HS-5 (cell line): ENCODE measurements at places on chromosomes 2 and 18.

GRCh38 chr2:191895743-191896142, 48.9 kb upstream of the CAVIN2 start:
- no peak for DNase-seq

GRCh38 chr2:56542213-56542612, 358.4 kb downstream of the CCDC85A start:
- no peak for DNase-seq

- DNase-seq = no peak
These were observed 6.1 kb downstream of the BCL2 start for GRCh38 chr18:63313396-63313917.

DNA sequence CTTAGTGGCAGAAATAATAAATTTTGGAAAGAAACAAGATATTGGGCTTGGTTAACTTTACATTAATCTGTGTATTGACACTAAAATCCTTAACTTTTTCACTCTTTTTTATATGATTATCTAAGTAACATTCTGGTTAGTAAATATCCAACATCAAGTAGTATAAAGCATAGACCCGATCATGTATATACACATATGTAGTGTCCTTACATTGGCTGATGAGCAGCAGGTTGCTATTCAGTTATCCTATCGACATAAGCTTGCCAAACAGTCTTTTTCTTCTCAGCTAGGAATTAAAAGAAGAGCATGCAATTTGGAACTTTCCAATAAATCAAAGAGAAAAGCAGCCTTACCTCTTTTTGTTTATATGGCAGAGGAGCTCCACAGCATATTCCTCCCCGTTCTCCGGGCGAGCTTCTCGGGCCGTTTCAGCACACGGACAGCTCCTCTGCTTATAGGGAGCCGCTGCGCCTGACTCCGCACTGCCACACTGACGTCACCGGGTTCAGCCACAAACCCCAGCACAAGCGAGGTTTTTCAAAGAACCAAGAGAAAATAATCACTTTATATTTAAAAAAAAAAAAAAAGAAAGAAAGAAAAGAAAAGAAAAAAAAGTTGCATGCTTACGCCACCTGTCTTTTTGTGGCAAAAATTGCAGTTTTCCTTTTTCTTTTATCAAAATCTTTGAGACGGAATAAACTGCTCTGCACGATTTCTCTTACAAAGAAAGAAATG, at the start of gene SCG2:
Gene SCG2 (minus strand): TSS at position 430 of the 735 bp plus-strand sequence. CDS start 3,079 bp downstream, outside the sequence.
- no peak for DNase-seq

DNA sequence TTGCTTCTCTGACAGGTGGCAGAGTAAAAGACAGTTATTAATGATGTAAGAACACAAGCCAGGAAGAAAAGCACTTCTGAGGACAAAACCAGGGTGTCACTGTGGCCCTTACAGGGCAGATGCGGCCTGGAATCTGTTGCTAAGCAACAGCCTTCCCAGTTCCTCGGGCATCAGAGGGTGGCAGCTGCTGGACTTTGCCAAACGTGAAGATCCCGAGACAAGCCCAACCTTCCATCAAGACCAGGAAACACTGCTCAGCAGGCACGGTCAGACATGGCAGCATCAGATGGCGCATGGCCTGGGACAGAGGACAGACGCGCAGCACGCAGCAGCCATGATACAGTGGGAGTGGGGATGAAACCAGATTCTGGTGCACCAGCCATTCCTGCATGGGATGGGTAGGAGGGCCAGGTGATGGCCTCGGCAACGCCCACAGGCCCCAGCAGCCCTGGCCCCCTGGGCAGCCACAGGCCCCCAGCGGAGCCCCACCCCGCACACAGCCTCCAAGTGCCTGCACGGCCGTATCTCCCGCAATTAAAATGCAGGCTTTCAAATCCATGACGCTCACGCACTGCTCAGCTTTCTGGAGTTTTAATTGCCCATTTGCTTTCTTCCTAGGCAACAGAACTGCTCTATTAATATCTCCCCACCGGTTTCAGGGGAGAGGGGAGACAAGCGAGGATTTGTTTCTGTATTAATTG, 89.0 kb downstream of the EIPR1 start:
- no peak for DNase-seq

DNA sequence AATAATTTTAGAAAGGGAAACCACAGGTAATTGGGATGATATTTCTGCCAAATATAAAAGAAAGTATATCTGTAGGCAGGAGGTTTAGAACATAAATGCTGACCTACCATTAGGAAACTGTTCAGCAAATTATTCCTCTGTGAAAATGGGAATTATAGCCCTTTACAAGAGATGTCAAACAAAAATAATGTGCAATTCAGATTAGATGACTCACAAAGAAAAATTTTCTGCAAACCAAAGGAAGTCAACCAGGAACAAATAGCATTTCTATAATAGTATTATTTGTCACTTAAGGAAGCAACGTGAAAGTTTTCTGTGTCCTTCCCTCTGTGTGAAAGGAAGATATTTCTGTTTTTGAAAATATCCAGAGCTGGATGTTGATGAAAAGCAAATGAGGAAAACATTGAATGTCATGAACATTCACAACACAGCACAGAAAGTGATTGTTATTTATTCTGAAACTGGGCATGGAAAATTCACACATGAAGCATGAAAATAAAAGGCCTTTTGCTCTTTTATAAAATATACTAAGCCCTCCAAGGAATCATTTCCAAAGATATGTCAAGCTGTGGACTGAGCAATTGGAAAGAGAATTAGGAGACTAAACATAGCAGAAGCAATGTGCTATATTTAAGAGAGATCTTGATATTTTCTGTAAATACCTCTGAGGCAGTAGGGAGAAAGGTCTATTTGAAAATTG, 57.9 kb upstream of the SPHKAP start:
- no peak for DNase-seq

- DNase-seq = peak; percentile 39
These were observed 98.9 kb upstream of the ODC1 start for GRCh38 chr2:10546975-10547391.

DNA sequence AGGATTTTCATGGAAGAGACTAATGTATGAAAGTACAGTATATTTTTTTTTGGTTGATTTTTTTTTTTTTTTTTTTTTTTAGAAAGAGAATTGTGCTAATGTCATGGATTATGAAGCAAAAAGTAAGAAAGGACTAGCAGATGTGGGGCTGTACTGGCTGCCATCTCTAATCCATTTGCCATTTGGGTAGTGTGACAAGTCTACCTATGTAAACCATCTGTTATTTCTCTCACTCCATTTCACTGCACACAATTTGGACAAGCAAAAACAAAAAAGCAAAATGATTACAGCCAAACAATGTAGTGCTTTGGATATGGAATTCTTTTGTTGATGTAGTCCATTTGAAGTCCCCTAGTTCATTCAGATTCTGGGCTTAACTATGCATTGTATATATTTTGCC, 1355.4 kb downstream of the LRP1B start:
- DNase-seq = no peak
